Epithelial cell of prostate (primary cell): ENCODE measurements at places on chromosomes 16 and 17.

- no peak for DNase-seq
Measured at GRCh38 chr17:49021095-49021767, 24.0 kb downstream of the IGF2BP1 start.

DNA sequence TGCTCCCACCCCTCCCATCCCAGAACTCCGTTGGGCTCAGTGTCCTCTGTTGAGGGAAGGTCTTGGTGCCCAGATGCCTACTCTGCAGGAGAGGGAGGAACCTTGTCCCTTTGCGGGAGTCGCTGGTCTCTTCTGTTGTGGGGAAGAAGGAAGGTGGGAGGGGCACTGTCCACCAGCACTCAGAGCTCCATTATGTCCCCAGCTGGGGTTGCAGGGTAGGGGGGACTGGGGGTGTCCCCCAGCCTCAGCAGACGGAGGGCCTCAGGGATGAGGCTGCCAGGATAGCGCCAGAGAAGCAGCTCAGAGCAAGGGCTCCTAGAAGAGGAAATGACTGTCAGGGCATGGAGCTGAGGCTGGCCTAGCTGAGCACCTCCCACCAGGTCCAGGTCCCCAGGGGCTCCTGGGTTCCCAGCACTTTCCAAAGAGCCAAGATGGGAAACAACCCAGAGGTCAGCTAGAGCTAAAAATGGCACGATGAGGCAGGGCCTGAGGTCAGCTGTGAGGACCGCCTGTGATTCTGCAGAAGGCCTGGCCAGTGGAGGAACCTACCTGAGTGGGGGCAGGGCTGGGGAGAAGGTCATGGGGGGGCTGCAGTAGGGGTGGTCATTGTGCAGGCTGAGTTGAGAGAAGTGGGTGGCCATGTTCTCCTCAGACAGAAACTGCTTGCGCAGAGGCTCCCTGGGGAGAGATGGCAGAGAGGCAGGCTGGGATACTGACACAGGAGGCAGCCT, 893 bp downstream of the HCFC1R1 start:
- no peak for DNase-seq

- no peak for DNase-seq
Measured at GRCh38 chr17:80384078-80384960, 30.6 kb upstream of the ENDOV start.

DNA sequence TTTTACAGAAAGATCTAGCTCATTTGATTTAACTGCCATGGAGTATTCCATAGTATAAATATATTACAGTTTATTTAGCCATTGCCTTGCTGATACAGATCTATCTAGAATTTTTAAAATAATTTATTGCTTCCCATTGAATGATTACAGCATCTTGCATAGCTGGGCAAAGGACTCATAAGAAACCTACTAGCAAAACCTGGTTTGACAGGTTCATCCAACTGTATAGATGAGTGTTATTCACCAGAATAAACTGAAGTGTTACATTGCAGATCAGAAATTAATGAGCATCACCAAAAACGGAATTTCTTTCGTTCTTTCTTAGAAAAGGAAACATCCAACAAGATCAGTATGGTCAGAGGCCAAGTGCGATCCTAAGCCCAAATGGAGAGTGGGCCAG, 202.2 kb upstream of the CACNG5 start:
- no peak for DNase-seq

GRCh38 chr16:26665166-26665939, 401.4 kb upstream of the C16orf82 start:
- no peak for DNase-seq

DNA sequence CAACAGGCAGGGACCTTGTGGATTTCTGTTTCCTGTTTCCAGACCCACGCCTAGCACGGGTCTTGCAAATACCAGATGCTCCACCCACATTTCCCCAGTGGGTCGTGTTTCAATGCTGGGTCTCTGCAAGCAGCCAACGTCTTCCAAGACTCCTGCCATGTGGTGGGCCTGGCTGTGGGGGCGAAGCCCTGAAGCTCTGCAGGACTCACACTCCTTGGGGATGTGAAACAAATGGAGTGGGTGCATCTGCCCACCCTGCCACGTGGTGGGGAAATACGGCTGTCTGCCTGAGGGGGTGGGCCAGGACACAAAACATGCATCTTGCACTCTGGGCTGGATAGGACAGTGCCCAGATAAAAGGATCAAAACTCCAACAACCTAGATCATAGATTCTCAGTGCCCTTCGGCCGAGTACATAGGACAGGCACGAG, 32.6 kb downstream of the FA2H start:
- DNase-seq = no peak

- DNase-seq = no peak
Measured at GRCh38 chr17:20109076-20109475, 99.9 kb downstream of the SPECC1 start.

- DNase-seq = no peak
Measured at GRCh38 chr17:11142231-11142630, 98.8 kb upstream of the SHISA6 start.
